ENCODE measurements at places on chromosomes 3 and 15. TPM values are rescaled to one million over a fixed set of nuclear protein-coding genes. Genes with fewer than 3 reads are reported as not detected.

DNA sequence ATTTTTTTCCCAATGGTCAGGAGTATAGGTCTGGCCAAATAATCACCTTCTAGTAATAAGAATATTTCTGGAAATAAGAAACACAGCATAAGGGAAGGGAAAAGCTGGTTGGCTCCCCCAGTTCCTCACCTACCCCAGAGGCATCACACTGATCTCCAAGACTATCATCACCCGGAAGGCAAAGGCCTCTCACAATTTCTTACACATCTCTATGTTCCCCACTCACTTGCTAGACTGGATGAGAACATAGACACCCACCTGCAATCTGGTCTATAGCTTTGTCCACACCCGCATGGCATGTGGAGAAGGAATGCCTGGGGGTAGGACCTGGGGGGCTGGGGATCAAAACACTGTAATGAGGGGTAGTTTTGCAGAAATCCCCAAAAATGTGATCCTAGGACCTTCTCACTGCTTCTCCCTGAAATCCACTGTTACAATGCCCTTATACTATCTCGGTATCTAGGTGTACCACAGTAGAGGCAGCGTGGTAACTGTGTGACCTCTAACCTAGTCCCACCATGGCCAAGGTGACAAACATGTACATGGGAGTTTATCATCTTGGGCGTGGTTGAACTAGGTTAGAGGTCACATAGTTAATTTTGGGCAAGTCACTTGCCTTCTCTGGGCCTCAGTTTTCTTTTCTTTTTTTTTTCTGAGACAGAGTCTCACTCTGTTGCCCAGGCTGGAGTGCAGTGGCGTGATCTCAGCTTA, 29.5 kb upstream of the NRROS start:
- DNase-seq, result no peak
- no peak overlapping the region for H3K4me3 ChIP-seq
- no peaks in the 10 kb centered on the region for H3K27me3 ChIP-seq
- no peaks in the 10 kb centered on the region for H3K36me3 ChIP-seq

GRCh38 chr3:150547045-150547741, 606 bp downstream of the EIF2A start:
- peaks cover 11% of the 10 kb centered on the region for H3K4me1 ChIP-seq
- peak; percentile 4 for DNase-seq
- peaks cover 3% of the 10 kb centered on the region for H3K36me3 ChIP-seq

Gene CASR
- total RNA-seq, result not detected

Gene TMEM40
- 1.0 TPM for total RNA-seq

Gene CACNA2D3
- total RNA-seq, result not detected

Gene NUP210
- 58.5 TPM for total RNA-seq

Gene ACTC1
- total RNA-seq, result not detected

DNA sequence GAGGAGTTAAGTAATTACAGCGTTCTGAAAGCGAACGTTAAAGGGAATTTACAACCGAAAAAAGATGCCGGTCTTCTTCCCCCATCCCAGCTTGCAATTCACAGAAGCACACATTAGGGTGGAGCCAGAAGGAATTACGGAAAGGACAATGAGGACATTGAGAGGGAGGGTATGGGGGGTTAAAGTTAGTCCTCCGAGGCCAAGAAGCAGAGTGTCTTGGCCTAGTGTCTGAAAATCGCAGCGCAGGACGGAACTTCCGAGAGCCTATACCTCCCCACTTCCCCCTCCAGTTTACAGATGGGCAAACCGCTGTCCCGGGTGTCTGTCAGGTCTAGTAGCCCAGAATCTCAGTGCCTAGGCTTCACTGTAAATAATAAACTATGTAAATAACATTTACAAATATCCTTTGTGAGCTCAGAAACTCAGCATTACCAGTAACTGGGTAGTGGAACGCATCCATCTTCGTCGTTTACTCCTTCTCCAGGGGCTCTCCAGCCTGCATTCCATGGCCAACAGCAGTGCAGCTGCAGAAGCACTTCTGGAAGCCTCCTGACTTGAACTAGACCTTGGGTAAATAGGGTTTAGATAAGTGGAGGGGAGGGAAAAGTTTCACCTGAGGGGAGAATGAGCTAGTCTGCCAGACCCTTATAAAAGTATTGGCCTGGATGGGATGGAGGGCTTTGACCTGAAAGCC, 922 bp downstream of the ADPRH start:
- peak overlapping the region; percentile 79 for H3K4me3 ChIP-seq
- no peaks in the 10 kb centered on the region for H3K27me3 ChIP-seq
- H3K27ac ChIP-seq, result peak overlapping the region; percentile 82
- H3K4me1 ChIP-seq, result peaks cover 6% of the 10 kb centered on the region
- H3K36me3 ChIP-seq, result no peaks in the 10 kb centered on the region
